ENCODE measurements at places on chromosomes 6 and 20. TPM values are rescaled to one million over a fixed set of nuclear protein-coding genes. Genes with fewer than 3 reads are reported as not detected.

DNA sequence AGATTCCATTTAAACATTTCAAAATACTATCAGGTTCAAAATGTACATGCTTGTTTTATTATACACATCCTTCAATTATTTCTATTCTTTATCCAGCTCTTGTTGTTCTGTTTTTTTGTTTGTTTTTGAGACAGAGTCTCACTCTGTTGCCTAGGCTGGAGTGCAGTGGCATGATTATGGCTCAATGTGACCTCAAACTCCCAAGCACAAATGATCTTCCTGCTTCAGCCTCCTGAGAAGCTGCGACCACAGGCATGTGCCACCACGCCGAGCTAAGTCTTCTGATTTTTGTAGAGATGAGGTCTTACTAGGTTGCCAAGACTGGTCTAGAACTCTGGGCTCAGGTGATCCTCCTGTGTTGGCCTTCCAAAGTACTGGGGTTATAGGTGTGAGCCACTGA lies 44.1 kb upstream of the SMIM29 start:
- DNase-seq = no peak

GRCh38 chr6:43060034-43060754 lies 763 bp downstream of the KLC4 start:
- no peak for DNase-seq

GRCh38 chr6:7042056-7042653 lies 65.6 kb upstream of the RREB1 start:
- no peak for DNase-seq

- DNase-seq = no peak
Measured at GRCh38 chr6:42105156-42105648, 37.2 kb downstream of the C6orf132 start.

ZSCAN9 gene
- 18.6 TPM for total RNA-seq
